Activated CD4-positive, CD25-positive, alpha-beta regulatory T cell treated with anti-CD3 and anti-CD28 coated beads, Interleukin-2, amount 50 U/mL, for 24 hours (primary cell): ENCODE measurements at places on chromosomes 5 and 9.

DNA sequence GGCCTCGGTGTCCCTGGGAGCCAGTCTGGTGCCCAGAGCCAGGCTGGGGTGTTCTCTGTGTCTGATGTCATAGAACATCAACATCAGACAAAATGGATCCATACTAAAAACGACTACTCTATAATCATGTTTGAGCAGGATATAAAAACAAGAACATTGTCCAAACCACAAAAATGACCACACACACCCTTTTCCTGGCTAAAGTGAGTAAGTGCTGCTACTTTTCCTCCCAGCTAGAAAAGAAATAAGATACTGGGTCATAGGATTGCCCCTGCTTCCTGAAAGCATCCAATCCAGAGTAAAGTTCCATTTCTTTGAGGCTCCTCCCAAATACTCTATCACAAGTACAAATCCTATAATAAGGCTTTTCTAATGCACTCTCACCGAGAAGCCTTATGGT is 19.7 kb upstream of the TRAF1 start:
- no peak for ATAC-seq

DNA sequence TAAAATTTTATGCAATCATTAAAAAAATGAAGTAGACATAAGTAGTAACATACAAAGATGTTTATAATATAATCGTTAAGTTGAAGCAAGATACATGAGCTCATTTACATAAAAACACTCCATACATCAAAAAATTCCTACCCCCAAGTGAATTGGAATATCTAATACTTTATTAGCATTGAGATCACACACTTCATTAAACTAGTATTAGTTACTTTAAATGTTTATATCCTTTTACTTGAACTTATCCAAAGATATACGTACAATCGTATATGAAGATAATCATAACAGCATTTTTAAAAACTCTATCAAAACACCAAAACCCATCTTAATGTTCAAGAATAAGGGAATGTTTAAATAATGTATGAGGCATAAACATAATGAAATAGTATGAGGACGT is 275.1 kb downstream of the RFX3 start:
- ATAC-seq, result no peak

DNA sequence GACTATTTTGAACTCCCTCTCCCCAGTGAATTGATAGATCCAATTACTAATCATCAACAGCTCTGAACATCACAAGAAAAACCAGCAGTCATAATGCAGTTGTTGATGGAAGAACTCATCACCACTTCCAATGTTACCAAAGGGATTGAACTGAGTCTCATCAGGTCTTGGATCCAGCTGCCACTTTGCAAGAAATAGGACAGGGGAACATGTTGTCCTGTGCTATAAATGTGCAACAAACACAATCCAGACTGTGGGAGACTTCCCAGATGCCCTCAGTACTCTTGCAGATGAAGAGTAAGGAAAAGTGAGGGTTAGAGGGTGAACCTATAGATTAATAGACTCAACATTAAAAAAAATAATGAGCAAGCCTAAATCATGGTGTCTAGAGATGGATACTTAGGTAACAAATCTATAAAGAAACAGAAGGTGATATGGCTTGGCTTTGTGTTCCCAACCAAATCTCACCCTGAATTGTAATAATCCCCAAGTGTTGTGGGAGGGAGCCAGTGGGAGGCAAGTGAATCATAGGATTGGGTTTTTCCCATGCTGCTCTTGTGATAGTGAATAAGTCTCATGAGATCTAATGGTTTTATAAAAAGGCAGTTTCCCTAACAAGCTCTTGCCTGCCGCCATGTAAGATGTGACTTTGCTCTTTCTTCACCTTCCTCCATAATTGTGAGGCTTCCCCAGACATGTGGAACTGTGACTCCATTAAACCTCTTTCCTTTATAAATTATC is 63.4 kb upstream of the PAPPA start:
- no peak for ATAC-seq

DNA sequence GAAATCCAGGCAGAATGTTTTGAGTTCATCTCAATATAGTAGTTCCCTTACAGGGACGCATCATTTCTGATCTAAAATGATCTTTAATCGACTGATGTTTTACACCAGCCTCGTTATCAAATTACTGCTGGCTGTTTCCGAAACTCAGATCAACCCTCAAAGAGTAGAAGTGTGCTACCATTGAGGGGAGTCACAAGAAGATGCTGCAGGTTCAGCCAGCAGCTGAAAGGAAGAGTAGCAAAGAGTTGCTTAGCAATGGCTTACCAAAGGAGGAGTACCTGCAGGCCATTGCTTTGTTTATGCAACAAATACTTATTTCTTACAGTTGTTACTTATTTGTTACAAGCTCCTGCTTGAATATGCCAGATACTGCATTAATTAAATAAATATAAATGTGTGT is 144.1 kb downstream of the EBF1 start:
- no peak for ATAC-seq

DNA sequence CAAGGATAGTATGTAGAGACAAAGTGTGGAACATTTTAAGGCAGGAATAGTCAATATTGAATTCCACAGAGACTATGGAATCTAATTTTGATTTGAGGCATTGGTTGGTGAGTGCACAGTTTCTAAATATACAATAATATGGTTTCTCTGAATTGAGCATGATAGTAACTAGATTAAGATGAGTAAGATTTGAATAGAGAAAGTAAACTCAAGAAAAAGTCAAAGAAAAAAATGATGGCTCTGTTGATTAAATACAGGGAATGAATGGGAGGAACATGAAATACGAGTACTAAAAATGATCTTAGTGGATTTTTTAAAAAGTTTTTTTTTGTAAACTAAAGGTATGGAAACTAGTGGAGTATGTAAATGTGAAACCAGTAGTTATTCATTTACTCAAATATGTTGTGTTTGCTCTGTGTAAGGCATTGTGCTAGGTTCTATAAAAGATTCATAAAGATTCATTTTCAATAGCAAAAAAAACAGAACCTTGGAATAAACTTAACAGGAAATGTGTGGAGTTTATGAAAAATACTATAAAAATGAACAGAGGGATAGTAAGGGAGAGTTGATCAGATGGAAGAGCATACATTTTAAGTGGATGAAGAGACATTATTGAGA is 101.2 kb downstream of the ZCCHC7 start:
- no peak for ATAC-seq

DNA sequence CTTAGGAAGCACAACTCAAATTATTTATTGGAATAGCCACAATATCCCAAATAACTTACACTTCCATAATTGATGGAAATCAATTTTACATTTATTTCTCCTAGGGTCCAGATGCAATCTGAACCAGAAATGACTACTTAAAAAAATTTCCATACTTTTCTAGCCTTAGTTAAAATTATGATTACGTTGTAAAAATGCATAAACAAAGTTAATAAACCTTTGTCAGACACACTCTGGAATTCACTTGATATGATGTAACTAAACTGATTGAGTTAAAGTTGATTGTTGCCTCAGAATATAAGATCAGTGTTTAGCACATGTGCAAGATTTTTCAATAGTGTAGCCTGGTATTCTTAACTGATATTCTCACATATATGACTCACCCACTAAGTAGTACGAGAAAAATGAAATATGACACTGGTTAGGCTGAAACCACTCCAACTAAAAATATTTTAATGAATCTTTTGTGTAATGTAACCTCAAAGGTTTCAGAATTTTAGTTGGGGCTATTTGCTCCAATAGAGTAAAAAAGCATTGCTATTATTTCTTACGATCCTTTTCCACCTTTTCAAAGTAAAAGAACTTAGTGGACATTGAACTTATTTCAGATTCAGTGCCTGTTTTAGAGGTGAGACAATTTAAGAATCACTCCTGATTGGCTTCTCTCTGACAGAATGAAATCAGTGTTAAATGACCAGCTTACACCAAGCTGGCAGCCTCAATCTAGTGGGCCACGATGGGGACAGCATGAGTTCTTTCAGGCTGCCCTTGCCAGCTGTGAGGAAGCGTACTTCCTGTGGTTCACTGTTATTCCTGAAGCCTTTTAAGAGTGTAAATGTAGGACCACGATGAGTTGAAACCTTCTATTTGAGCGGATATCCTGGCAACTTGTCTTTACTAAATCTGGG is 277.2 kb upstream of the CDH9 start:
- ATAC-seq, result no peak

DNA sequence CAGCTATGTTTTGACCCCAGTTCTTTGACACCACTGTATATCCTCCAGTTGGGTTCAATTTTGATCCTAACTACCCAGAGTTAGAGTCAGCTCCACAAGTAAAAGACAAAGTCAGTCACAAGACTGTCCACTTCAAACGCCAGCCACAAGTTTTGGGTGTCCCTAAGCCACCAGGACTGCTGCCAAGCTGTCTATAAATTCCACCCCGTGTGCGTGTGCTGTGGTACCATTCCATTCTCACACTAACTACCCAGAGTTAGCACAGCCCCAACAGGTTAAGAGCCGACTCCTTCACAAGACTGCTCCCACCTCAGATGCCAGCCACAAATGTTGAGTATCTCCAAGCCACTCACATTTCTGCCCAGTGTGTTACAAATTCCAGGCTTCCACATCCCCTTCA is 56.7 kb downstream of the APC start:
- no peak for ATAC-seq

GRCh38 chr5:142590451-142591231 is 95.2 kb downstream of the FGF1 start:
- no peak for ATAC-seq

DNA sequence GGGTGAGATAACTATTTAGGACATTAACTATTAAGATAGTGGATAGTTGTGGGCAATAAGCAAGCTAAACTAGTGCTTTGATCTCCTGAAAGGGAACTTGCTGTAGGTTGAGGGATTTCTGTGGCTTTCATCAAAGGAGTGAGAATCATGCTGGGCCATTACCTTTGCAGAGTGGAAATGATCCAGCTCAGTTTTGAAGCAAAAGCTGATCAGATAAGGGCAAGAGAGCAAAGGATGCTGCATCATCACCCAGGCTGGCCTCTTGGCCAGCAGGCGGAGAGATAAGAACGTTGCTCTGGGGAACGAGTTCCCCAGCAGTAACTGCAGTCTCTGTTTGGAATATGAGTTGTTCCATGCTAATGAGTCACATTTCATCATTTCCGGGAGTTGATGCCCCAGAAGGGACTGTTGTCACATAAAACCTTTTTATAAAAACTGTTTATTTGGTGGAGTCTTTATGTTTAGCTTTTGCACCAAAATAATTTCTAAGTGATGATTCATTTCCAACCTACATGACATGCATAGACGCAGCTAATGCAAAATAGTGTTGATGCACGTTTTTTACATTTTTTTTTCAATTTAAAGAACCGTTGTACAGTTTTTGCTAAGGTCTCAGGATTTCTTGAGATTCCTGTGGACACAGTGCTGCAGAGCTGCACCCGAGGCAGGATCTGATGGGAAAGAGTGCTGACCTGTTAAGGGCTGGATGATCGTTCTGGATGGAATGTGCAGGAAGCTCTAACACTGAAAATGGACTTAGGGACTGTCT is 99.3 kb downstream of the ACTBL2 start:
- ATAC-seq, result peak; percentile 80

- ATAC-seq, result no peak
These were observed 2.0 kb upstream of the CDC14B start for GRCh38 chr9:96621618-96622017.

DNA sequence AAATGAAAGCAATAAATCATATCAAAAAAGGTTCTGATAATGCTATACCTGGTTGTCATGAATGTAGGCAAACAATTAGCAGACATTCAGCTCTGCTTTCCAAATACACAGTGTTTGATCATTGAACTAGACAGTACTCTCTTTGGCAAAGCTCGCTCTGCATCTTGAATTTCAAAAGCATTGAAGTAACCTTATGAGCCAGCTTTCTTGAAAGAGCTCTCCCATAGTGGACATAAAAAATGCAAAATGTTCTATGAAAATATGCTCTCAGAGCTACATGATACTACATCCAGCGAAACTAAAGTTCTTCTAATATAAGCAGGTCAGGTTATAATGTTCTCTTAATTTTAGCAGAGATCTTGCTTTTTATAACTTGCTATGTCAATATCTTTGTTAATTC is 533.4 kb downstream of the CSNK1G3 start:
- no peak for ATAC-seq

GRCh38 chr9:98886691-98887229 is 56.9 kb upstream of the COL15A1 start:
- no peak for ATAC-seq

GRCh38 chr5:151684690-151685361 is 1.9 kb downstream of the SPARC start:
- ATAC-seq, result no peak

DNA sequence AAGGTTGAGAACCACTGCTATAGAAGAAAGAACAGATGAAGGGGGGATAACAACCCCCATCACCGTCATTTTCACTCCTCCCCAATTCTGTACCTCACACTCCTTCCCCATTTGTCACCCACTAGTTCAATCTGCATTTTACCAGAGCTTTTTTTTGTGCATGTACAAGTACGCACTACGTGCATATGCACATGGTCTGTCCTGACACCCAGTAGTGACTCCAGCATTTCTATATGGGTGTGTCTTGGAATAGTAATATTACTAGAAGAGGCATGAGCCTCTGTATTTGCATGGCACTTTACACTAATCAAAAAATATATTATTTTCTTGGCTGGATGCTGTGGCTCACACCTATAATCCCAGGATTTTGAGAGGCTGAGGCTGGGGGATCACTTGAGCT is 38.7 kb downstream of the NIM1K start:
- no peak for ATAC-seq

- ATAC-seq, result no peak
These were observed 88.5 kb upstream of the TXNDC8 start for GRCh38 chr9:110426052-110426709.

DNA sequence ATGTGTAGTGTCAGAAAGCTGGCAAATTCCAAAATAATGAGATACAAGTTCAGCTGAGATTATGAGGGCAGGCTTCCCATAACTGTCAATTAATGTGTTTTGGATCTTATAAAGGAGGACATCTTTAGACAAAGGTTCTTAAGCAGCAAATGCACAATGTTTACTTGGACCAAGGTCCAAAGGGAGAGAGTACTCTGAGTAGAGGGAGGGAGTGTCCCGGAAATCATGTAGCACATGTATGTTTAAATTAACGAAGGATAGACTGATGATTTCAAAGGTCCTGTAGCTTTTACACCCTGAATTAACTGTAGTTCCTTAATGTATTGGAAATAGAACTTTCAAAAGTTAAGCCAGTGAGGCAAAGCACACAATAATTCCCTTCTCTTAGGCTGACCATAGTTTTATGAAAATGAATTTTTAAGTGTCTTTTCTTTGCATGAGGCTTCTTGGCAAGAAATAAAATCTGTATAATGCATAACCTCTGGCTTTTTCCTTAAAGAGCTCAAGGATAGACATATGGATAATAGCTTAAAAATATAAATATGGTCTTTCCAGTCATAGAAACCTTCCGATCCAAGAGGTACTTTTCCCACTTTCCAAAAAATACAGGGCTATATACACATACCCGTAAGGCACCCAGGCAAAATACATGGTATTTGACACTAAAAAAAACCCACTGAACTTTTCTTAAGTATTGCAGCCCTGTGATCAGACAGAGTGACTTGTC is 93.0 kb downstream of the PCSK5 start:
- no peak for ATAC-seq

GRCh38 chr5:81268521-81269196 is 32.7 kb upstream of the ZCCHC9 start:
- ATAC-seq, result peak; percentile 81

GRCh38 chr9:137075275-137075775 is 2.0 kb upstream of the UAP1L1 start:
- no peak for ATAC-seq
